ENCODE measurements at places on chromosomes 1 and 21.

GRCh38 chr1:107622535-107622934 is 342.4 kb downstream of the VAV3 start:
- no peak for DNase-seq

DNA sequence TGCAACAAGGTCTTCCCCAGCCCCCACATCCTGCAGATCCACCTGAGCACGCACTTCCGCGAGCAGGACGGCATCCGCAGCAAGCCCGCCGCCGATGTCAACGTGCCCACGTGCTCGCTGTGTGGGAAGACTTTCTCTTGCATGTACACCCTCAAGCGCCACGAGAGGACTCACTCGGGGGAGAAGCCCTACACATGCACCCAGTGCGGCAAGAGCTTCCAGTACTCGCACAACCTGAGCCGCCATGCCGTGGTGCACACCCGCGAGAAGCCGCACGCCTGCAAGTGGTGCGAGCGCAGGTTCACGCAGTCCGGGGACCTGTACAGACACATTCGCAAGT is 3.8 kb downstream of the ZBTB18 start:
- no peak for DNase-seq

GRCh38 chr1:229068270-229068987 is 202.5 kb upstream of the RAB4A start:
- DNase-seq, result no peak

GRCh38 chr1:232533328-232533727 is 96.6 kb downstream of the SIPA1L2 start:
- no peak for DNase-seq

DNA sequence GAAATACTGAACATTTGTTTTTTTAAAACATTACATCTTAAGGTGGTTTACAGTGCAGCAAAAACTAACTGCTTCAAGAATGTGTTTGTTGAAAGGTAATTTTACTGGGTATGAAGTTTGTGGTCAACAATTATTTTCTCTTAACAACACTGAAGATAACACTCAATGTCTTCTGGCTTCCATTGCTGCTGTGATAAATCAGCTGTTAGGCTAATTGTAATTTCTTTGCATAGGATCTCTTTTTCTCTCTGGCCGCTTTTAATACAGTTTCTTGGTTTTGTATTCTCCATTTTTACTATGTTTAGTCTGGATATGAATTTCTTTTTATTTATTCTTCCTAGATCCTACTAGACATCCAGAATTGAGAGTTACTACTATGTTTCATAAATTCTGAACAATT is 44.9 kb downstream of the DOCK7 start:
- DNase-seq, result no peak

DNA sequence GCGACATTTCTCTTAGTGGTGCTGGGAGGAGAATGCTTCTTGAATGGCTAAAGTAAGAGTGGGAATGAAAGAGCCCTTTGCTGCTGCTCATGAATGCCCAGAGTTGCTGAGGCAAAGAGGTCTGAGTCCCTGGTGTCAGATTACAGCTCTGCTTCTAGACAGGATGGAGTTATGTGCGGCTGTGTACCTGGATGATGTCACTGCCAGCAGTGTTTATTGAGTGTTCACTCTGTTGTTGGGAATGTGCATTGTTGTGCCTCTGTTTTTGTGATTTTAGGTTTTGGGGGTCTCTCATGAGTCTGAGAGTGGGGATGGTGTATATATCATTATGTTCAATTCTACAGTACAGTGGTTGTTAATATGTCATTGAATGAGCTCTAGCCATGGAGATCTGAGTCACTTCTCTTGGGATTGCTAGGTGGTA is 2.7 kb downstream of the CDC14A start:
- no peak for DNase-seq

Data from stimulated activated CD8-positive, alpha-beta memory T cell treated with anti-CD3 and anti-CD28 coated beads, Interleukin-15, amount 100 ng/mL, for 1 hour (primary cell).